ENCODE measurements at places on chromosomes 3 and 15.

DNA sequence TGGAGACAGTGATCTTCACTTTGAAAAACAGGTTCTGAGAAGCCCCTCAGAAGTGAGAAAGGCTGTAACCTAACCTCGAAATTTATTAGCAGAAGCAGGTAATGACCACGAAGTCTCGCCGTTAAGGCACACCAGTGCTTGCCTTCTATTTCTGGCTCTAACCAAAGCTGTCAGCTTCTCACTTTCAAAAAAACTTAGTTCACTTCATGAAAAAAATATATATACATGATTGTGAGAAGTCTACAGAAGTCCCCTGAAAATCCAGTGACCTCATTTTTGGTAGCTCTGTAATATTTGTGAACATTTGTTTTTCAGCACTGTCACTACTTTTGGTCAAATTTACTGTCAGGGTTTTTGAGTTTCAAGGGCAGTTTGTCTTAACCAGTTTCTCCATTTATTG lies 19.1 kb upstream of the AKAP13 start:
- DNase-seq = no peak

DNA sequence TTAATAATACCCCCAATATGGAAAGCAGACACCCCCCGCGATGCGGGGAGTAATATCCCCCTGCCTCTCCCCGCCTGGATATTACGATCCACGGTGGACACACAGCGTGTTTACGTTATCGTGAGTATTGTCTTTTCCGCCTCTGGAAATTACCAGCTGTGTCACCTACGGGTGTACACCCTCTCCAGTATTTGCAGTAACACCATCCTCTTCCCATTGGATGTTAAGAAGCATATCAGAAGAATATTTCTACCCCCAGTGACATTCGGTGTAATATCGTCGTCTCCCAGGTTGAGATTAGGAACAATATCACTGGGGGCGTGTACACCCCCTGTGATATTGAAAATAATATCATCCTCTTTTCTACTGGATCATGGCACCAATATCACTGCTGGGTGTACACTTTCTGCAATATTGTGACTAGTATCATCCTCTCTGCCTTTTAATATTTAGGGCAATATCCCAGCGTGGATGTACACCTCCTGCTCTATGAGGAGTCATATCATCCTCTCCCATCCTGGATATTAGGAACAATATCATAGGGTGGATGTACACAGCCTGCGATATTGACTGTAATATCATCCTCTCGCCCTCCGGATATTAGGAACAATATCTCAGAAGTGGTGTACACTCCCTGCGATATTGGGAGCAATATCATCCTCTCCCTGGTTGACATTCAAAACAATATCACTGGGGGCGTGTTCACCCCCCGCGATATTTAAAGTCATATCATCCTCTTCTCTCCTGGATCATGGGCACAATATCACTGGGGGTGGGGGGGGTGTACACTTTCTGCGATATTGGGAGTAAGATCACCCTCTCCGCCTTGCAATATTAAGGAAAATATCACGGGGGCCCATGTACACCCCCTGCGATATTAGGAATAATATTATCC lies 20.3 kb upstream of the BMF start:
- DNase-seq = no peak

GRCh38 chr3:116586285-116586944 lies 123.2 kb upstream of the TUSC7 start:
- DNase-seq = no peak

DNA sequence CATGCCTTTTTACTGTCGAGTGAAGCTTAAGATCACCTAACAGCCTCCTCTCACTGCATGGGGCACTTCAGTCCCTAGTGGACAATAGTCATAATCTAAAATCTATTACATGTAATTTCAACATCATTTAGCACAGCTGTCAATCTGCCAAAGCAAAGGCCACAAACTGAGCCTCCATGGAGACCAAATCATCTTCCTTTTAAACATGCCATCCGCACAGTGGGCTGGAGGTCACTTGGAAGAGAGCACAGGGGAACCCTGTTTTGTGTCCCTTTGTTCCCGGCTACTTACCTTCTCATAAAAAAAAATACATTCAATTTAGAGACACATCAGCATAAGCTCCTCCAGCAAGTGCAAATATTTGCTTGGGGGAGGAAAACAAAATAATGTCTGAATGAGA lies 167.3 kb downstream of the SQOR start:
- no peak for DNase-seq

DNA sequence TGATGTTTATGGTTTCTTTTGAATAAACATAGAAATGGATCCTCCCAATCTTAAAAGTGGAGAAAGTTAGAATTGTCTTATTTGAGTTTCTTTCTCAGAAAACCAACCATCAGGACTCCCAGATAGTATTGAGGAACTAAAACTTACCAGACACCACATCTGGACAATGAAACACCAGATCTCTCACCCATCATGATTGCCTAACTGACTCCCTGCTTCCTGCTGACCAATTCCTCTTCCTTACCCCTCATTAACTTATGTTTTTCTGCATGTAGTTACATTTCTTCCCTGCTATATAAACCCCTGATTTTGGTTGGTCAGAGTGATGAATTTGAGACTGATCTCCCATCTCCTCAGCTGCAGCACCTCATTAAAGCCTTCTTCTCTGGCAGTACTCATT lies 242.0 kb upstream of the SETMAR start:
- no peak for DNase-seq

DNA sequence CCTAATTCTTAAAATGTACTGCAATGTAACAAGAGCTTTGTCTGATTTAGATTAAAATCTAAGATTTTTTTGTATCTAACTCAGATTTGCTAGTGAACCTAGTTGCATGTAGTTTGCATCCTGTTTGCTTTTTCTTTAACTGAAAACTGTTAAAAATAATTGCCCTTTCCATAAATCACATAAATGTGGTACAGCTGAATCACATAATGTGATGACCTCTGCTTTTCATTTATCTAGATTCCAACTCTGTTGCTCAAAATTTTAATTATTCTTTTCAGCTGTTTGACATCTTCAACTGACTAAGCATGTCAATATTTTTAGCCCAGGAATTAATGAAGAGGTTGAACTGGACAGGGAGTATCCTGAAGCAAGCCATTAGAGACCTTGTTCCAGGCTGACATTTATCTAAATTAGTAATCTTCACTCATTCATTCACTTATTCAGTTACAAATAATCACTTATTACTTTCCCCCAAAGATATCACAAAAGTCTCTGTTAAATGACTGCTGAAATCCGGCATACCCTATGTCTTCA lies 101.9 kb upstream of the PLXND1 start:
- no peak for DNase-seq

- no peak for DNase-seq
Observed at GRCh38 chr3:162014284-162014683, 517.7 kb downstream of the OTOL1 start.

GRCh38 chr3:58104151-58104550 lies 95.9 kb downstream of the FLNB start:
- no peak for DNase-seq

DNA sequence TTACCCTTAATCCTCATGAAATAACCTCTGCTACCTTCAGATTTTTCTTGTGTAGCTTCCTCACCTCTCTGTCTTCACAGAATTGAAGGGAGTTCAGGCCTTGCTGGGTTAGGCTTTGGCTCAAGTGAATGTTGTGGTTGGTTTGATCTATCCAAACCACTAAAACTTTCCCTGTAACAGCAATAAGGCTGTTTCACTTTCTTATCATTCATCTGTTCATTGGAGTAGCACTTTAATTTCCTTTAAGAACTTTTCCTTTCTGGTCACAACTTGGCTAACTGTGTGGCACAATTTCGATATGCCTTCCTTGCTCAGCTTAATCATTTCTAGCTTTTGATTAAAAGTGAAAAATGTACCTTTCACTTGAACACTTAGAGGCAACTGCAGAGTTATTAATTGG lies 129.8 kb downstream of the NR1I2 start:
- DNase-seq = no peak

DNA sequence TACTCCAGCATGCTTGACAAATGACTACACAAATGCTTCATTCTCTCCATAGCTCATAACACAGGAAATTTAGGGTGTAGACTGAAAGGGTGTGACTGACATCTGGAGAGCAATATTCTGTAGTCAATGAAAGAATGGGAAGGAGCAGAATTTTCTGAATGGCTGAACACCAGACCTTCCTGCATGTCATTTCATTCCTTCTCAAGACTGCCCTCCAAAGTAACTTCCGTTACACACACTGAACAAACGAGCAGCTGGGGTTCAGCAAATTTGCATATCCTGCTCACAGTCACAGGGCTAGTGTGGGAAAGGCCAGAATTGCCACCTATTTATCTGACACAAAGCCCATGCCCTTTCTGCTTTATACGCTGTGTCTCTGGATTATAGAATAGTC lies 325.0 kb upstream of the CFAP20DC start:
- DNase-seq = no peak

- DNase-seq = no peak
Observed at GRCh38 chr3:62370112-62370857, 3.1 kb downstream of the FEZF2 start.

- DNase-seq = no peak
Observed at GRCh38 chr3:98824256-98824655, 61.1 kb downstream of the ST3GAL6 start.

- DNase-seq = no peak
Observed at GRCh38 chr15:100338247-100338646, 3.5 kb downstream of the ADAMTS17 start.

GRCh38 chr3:78825858-78826215 lies 942.0 kb downstream of the ROBO1 start:
- no peak for DNase-seq

DNA sequence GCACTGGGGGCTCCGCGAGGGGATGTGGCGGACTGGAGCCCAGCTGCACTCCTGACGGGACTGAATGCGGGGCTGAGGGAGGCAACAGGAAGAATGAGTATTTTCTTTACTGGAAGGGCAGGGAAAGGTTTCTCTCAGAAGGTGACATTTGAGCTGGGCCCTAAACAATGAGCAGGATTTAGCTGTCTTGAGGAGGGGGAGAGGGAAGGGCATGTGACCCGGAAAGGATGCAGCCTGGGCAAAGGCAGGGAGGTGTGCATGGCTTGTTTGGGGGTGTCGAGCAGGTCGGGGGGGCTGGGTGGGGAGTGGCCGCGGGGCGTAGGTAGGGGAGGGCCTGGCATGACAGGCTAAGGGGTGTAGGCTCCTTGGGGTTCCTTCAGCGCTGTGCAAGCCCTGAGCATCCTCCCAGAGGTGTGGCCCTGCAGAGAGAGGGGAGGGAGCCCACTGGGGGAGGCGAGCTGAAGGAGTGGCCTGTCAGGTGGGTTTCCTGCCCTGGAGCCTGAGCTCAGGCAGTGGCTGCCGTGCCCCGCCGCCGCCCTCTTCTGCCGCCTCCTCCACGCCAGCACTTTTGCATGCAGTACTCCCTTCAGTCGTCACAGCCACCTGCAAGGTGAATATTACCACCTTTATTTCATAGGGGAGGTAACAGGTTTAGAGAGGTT lies 17.2 kb upstream of the ANKDD1A start:
- DNase-seq = peak; percentile 82

DNA sequence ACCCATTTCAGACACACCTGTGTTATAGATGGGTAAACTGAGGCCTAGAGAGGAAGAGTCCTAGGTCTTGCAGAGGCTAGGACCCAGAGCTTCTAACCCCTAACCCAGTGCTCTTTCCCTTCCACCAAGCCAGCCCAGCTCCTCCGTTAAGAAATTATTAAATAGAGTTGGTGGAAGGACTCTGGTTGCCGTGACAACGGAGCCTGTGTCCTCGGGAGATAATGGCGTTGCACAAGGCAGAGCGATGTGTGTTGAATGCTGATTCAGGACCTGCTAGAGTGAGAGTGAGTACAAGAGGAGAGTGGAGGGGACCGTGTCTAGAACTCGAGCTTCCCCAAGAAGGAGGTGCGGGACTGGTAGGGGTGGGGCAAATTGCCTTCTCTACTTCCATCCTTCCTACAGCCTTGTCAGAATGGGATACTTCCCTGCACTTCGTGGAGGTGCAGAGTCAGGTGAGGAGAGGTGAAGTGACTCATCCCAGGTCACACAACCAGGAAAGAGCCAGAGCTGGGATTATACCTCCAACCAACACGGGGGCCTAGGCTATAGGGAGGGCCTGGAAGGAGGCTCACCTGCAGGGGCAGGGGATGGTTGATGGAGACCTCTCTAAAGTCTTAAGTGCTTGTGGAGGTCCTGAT lies 8.6 kb downstream of the SLC6A1 start:
- DNase-seq = no peak

DNA sequence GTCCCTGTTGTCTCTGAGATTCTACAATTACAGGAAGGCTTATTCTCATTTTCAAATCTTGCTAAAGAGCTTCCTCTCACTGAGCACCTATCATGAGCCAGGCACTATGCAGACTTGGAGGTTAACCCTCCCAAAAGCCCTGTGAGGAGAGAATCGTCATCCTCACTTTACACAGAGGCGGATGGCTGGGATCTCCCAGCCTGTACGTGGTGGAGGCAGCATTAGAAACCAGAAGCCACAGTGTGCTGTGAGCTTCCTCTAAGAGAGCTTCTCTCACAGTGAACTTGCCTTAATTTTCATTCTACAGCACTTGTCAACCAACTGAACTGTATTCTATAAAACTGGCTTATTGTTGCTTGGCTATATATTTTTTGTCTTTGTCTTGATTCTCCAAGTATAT lies 6.1 kb upstream of the DGKG start:
- no peak for DNase-seq

- no peak for DNase-seq
Observed at GRCh38 chr3:28645149-28645548, 296.5 kb upstream of the AZI2 start.

DNA sequence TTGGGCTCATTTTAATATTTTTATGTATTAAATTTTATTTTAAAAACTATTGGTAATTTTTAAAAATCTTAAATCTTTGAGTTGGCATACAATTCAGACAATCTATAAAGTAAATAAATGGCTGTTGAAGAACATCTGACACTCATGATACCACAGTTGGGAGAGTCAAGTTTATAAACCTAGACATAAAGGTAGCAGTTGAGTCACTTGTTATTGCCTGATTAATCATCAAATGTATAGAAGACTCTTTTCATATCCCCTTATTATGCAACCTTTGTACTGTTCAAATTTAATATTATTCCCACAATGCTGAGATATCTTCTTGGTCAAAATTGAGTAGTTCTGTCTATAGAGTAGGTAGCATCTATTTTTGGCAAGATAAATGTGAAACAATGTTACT lies 19.6 kb downstream of the PAQR9 start:
- DNase-seq = no peak

DNA sequence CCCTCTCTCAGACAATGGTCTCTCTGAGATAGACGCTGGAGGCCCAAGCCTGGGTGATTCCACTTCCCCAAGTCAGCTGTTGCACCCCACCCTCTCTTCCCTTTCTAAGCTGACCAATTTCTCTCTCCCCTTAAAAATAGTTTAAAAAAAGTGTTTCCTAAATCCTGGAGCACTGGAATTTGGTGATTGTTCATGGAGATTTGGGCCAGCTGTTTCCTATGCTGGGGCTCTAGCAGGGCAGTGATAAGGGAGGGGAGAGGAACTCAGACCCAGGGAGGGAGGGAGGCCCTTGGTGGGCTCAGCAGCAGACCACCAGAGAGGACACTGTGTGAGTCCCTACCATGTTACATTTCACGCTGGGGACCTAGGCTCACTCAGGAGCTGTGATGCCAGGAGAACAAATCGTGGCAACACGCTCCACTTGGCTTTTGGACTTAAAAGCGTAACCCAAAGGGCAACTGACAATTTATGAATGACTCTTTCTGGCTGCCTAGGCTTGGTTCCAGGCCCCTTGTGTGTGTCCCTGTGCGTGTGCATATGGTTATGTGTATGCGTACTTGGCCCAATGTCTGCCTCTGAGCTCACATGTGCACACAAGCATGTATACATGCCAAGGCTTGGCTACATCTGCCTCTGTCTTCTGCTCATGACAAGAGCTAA lies 59.8 kb upstream of the INSYN1 start:
- no peak for DNase-seq
